ENCODE measurements at places on chromosomes 6 and 20.

DNA sequence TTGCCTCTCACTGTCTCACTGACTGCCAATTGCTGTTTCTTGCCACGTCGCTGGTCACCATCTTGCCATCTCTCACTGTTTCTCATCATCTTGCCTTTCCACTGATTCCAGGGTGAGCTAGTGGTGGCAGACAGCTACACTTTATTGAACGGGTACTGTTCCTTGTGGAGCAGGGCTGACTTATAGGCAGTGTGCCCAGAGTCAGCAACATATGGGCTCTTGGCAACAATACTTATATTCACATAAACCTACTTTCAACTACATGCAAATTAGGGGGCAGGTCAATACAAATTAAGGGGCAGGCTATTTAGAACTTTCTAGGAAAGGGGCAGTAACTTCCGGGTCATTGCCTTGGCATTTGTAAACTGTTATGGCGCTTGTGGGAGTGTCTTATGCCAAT is 186.2 kb upstream of the SYNDIG1 start:
- DNase-seq, result no peak

DNA sequence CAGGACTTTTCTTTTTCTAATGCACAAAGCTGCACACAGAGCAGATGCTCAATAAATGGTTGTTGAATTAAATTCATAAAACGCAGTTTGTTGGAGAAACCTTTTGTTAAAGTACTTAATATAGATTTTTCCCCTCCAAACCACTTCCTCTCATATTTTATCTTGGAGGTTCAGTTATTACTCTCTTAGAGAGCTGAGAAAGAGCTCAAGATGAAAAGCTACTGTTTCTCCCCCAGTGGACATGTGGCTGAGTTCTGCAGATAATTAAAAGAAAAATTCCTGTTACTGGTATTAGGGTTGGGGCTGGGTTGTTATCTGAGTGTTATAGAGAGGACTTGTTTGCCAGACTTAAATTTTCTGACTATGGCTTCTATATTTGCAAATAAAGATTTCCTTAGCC is 294.0 kb downstream of the TBC1D7 start:
- no peak for DNase-seq

DNA sequence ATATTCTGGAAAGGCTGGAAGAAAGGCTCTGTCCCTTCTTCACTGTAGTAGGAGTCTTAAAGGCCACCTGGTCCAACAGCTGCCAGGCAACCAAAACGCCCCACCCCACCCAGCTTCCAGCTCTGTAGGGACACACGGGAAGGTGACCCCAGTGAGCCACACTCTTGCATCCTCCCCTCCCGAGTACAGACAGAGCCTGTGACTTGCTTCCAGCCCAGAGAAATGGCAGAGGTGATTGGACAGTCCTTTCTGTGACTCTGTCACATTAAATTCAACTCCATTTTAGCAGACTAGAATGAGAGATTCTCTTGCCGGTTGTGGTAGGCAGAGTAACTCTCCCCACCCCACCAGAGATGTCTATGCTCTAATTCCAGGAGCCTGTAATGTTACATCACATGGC is 226.2 kb upstream of the ARID1B start:
- no peak for DNase-seq

- DNase-seq, result no peak
These were observed 5.9 kb downstream of the NHSL1 start for GRCh38 chr6:138493413-138493812.

GRCh38 chr6:41713159-41713649 is 22.2 kb downstream of the TFEB start:
- DNase-seq, result no peak

GRCh38 chr6:88704980-88705379 is 258.4 kb downstream of the RNGTT start:
- DNase-seq, result no peak

- DNase-seq, result no peak
These were observed 41.0 kb downstream of the NINL start for GRCh38 chr20:25544311-25544710.

- DNase-seq, result no peak
These were observed 30.5 kb downstream of the NEDD9 start for GRCh38 chr6:11201772-11202512.

GRCh38 chr6:50851049-50851845 is 32.6 kb downstream of the TFAP2B start:
- no peak for DNase-seq

DNA sequence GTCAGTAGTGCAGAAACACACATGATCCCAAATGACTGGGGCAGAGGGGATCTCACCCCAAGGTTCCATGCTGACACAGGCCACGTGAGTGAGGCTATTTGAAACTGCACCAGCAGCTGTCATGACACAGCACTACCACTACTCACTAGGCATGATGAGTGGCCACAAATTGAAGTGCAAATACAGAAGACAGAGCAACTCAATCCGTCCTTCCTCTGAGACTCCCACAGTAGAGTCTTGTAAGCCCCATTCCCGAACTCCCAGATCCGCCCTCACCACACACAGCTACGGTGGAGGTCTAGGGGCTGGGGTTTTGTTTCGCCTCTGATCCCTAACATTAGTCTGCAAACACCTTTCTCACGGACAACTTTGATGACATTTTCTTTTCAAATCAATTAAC is 113.3 kb upstream of the NUP153 start:
- DNase-seq, result no peak

- no peak for DNase-seq
These were observed 11.3 kb downstream of the SLC17A5 start for GRCh38 chr6:73642530-73642929.

GRCh38 chr6:55594442-55594841 is 15.4 kb upstream of the HMGCLL1 start:
- no peak for DNase-seq

GRCh38 chr6:9399916-9400315 is 964.6 kb upstream of the SLC35B3 start:
- no peak for DNase-seq

GRCh38 chr6:38542031-38542430 is 97.7 kb downstream of the BTBD9 start:
- no peak for DNase-seq

DNA sequence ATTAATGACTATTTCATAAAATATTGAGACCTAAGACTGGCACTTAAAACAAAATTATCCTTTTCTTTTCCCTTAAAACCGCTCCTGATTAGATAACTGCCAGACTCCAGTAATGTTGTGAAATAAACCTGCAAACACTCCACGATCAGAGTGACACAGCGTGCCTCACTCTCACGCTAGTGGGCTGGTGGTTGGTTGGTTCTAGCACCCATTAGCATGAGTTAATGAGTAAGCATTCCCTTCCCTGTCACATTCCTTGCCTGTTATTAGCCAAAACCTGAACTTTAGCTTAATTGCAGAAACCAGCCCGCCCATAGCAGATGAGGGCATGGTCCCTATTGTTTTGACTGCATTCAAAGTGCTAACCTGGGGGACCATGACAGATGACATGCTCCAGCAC is 193.4 kb downstream of the CD83 start:
- no peak for DNase-seq

DNA sequence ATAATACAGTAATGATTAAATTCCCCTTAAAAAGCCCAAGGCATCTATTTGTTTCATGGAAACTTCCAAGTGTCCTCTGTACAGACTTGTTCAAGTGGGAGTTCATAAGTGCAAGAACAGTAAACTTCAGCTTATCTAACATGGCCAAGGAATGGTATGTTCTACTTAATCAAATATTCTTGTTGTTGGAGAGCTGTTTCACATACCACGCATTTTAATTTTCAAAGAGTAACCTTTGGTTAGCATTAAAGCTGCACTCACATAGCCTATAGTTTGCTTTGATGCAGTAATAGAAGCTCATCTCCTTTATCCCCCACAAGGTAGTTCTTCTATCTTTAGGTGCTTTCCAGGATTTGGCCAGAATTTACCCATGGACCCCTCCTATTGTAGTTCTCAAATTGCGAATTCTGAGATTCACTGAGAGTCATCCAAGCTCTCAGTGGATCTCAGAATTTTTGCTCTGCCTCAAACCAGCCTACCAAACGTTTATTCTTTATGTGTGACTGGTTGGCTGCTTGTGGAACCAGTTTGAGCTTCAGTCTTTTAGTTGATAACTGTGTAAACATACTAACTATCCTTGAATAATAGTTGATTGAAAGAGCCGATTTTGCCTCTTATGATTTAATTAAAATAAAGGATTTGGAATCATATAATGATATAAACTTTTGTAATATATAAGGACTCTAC is 668.0 kb upstream of the FLRT3 start:
- no peak for DNase-seq

- no peak for DNase-seq
These were observed 189.0 kb upstream of the FOXA2 start for GRCh38 chr20:22773344-22773743.

- no peak for DNase-seq
These were observed 273.7 kb downstream of the PTPRK start for GRCh38 chr6:128246472-128247260.

GRCh38 chr6:92289831-92290230 is 1129.5 kb downstream of the EPHA7 start:
- no peak for DNase-seq

DNA sequence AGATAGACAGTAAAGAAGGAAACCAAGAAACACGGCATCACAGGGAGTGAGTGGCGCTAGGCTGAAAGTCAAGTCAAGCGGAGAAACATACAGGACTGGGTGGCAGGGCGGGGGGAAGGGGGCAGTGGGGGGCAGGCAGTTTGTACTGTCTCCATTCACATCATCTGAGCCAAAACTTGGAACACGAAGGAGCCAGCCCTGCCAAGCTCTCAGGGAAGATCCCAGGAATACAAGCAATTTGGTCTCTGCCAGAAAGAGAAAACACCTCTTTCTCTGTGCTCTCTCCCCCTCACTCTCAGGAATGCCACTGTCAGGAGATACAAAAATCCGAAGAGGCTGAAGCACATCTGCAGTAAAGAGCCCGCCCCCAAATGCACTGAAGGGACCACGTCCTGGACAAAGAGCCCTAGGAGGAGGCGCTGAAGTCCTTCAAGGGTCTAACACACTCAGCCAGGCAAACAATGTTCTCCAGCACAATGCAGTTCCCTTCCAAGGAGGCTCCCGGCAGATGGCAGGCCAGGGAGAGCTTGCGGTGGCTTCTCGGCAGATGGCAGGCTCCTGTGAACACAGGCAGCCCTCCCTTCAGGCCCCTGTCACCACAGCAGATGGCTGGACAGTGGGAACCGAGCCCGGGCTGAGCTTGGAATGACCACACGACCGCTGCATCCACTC is 90.0 kb downstream of the ATP9A start:
- DNase-seq, result no peak

DNA sequence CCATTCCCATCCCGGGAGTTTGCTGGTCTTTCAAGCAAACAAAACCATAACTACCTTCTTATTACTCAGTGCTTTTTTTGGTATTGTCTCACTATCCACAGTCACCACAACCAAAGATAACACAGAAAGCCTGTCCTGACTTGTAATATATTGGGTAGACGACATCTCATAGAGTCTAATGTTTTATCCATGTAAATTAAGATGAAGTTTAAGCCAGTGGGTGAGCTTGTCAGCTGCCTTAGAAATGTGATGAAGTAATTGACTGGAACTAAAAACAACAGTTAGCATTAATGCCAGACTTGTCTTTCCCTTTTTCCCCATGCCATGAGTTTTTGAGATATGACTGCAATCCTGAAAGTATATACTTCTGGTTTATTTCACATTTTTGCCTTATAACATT is 282.7 kb upstream of the PRDM1 start:
- no peak for DNase-seq

GRCh38 chr6:3144571-3144970 is 12.8 kb downstream of the TUBB2A start:
- DNase-seq, result no peak

GRCh38 chr6:129501740-129502660 is 208.0 kb downstream of the ARHGAP18 start:
- DNase-seq, result no peak

- no peak for DNase-seq
These were observed 3.6 kb upstream of the MDFI start for GRCh38 chr6:41634657-41635056.

DNA sequence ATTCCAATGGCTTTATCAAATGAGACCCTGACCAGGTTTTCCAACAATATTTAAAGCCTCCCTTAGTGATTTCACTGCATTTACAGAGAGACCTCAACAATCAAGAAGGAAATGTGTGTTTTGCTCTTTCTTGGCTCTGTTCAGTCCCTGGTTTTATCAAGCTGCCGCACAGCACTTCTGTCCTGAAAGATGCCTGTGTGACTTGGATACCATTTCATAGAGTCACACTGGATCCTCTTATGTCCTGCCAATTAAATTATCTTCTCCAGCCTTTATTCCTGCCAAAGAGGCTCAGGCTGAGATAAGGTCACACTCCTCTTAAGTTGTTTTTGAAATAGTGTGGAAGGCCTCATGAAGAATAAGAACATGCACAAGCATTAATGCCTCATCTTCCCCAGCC is 197.0 kb upstream of the RNF217 start:
- no peak for DNase-seq

GRCh38 chr6:70028246-70028645 is 161.9 kb downstream of the COL19A1 start:
- no peak for DNase-seq

DNA sequence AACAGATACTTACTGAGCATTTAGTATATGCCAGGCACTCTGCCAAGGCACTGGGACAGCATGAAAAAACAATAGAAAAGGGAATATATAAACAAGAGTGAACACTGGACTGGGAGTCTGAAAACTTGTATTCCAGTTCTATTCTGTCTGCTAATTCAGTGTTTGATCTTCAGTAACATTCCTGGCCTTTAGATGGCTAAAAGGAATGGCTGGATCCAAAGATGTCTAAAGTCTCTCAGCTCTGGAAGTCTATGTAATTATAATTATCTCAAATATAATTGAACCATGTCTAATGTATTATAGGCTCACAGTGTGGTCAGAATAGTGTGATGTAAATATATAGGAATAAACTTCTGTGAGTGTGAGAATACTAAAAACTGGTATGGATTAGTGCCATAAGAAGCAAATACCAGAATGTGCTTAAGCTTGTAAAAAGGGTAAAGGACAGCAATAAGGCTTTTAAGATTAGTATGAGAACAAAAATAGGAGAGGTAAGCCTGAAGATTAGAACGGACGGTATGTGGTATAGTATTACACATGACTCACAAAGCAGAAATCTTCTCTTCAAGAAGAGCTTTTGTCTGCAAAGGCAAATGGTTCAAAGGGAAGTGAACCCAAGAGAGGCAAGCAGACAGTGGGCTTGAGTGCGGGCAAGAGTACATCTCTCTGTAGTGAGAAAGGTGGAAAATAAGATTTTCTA is 68.5 kb downstream of the TMEM200A start:
- no peak for DNase-seq
